NCI-H446 (cell line): ENCODE measurements at places on chromosomes 16 and 17.

GRCh38 chr17:75404731-75405364 lies 630 bp downstream of the GRB2 start:
- peak; percentile 59 for DNase-seq

GRCh38 chr16:72220875-72221629 lies 49.1 kb upstream of the PMFBP1 start:
- no peak for DNase-seq

- no peak for DNase-seq
Observed at GRCh38 chr16:78778101-78779004, 678.9 kb downstream of the WWOX start.

DNA sequence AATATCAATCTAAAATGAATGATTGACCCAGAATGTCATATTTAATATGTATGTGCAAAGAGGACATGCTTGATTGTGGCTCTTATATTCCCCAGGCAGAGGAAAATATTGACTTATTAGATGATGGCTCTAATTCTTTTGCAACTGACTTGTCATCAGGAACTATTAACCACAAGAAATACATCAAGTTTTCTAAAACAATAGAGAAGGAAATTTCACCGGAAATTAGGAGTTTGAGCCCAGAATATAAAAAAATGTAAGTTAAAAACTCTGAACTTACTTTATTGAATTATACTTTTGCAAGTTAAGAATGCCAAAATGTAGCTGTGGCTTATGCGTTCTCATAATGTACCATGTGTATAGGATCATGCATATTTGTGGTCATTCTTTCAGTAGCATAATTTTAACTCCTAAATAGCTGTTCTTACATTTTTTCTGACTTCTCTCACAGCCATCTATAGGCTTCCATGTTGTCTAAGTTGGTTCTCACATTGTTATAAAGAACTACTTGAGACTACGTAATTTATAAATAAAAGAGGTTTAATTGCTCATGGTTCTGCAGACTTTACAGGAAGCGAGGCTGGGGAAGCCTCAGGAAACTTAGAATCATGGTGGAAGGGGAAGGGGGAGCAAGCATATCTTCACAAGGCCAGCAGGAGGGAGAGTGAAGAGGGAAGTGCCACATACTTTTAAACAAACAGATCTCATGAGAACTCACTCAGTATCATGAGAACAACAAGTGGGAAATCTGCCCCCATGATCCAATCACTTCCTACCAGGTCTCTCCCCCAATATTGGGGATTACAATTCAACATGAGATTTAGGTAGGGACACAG lies 11.6 kb downstream of the EFCAB13 start:
- DNase-seq = no peak

DNA sequence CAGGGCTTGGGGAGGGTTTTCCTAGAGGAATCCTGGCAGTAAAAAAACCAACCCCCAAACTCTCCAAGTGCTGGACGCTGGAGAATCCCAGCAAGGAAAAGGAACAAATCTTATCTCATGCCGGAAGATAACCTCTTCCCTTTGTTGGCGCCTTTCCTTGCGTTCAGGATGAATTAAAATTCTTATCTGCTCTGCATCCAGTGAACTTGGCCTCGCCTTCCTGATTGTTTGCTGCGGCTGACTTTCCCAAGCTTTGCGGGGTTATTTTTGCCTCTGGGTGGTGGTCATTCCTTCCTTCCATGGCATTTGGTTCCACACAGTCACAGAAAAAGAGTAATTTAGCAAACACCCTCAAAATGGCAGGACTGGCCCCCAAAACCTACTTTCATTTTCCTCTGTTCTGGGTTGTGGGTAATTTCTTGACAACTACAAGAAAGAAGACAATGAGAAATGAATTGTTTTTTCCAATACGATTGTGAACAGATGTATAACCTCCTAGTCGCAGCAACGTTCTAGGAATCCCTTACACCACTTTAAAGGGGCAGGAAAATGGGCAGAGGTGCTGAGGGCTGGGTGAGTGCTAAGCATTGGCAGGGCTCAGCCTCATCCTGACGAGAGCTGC lies 77.8 kb downstream of the MRC2 start:
- no peak for DNase-seq
